ENCODE measurements at places on chromosomes 6 and 20. TPM values are rescaled to one million over a fixed set of nuclear protein-coding genes. Genes with fewer than 3 reads are reported as not detected.
A peak's percentile ranks its signal among the peaks of the same experiment; 100 is the strongest.

DNA sequence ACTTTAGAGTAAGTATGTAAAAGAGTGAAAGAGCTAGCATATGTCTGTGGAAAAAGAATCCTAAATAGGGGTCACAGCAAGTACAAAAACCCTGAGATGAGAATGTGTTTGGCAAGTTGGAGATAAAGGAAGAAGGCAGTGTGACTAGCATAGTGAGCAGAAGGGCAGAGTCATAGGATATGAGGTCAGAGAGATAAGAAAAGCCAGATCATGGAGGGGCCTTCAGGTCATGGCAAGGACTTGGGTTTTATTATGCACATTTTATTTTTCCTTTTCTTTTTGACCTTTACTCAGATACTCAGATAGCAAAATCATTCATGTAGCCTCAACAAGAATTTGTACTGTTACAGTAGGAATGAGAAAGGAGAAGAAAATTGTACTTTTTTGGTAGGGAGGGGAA lies 138.0 kb downstream of the GJA1 start:
- no peak for DNase-seq

BPIFA1 gene
- polyA plus RNA-seq = not detected

- DNase-seq = no peak
Measured at GRCh38 chr6:33839399-33840047, 35.7 kb upstream of the MLN start.

- no peak for DNase-seq
Measured at GRCh38 chr20:11905460-11906179, 12.1 kb upstream of the BTBD3 start.

DNA sequence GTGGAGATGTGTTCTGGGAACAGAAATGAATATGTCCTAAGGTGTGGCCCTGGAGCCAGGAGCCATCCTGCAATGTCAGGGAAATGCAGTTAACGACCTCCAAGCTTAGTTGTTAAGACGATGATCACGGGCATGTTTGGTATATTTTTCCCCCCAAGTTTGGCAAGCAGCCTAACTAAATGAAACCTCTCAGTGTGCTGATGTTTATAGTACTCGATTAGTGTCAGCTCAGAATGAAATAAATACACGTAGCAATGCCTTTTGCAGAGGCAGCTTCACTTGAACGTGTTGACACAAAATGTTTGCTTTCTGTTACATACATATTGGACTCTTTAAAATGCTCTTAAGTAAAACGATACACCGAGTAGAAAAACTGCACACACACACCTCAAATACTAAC lies 76.2 kb upstream of the OLIG3 start:
- no peak for DNase-seq

GRCh38 chr6:158799051-158799792 lies 19.9 kb downstream of the EZR start:
- DNase-seq = no peak

UBD gene
- polyA plus RNA-seq = not detected

HDGFL1 gene
- polyA plus RNA-seq = not detected

DNA sequence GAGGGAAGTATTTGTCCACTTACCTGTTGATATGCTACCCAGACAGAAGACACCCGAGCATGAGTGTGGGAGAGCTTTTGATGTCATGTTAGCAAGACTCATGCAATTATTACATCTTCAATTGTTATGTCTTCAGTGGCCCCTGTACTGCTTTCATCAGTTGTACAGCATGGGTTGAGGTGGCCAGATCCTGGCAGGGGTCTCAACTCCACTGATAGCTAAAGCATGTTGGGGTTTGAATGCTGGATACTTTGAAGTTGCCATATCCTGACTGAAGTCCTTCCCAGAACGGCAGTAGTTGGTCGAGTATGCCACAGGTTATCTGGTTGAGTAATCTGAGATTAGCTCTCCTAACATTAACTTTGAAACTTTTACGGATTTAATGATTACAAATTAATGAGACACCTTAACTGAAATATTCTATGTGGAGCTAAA lies 46.7 kb downstream of the LRRN4 start:
- DNase-seq = no peak

EFCAB8 gene
- not detected for polyA plus RNA-seq

SAMD3 gene
- polyA plus RNA-seq = 25.0 TPM

SOBP gene
- polyA plus RNA-seq = 0.13 TPM

ZNF311 gene
- not detected for polyA plus RNA-seq

TRIM10 gene
- not detected for polyA plus RNA-seq

- DNase-seq = no peak
Measured at GRCh38 chr6:121055572-121056163, 278.6 kb downstream of the TBC1D32 start.

MAS1 gene
- not detected for polyA plus RNA-seq

SLC35F1 gene
- polyA plus RNA-seq = not detected

DNA sequence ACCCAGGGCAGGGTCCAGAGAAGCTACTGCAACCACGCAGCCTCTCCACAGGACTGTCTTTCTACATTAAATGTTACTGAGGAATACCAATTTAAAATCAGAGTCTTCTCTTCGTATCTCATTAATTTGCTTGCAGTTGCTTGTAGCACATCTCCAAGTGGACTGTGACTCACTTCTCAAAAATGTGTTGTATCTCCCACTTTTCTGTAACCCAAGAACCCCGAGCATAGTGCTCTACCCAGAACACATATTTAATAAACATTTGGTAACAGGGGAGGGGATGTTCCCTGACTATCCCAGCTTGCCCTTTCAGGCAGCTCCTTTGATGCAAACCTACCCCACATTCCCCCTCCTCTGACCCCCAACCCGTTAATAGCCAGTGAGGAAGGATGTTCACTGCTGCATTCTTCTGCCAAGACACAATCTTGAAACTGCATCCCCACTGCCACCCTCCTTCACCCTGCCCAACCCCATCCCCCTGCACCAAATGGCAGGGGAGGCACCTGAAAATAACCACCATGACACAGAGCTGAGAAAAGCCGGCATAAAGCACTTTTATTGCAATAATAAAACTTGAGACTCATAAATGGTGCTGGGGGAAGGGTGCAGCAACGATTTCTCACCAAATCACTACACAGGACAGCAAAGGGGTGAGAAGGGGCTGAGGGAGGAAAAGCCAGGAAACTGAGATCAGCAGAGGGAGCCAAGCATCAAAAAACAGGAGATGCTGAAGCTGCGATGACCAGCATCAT lies 24.2 kb downstream of the FKBP1A start:
- no peak for DNase-seq

MTO1 gene
- polyA plus RNA-seq = 40.5 TPM

DNA sequence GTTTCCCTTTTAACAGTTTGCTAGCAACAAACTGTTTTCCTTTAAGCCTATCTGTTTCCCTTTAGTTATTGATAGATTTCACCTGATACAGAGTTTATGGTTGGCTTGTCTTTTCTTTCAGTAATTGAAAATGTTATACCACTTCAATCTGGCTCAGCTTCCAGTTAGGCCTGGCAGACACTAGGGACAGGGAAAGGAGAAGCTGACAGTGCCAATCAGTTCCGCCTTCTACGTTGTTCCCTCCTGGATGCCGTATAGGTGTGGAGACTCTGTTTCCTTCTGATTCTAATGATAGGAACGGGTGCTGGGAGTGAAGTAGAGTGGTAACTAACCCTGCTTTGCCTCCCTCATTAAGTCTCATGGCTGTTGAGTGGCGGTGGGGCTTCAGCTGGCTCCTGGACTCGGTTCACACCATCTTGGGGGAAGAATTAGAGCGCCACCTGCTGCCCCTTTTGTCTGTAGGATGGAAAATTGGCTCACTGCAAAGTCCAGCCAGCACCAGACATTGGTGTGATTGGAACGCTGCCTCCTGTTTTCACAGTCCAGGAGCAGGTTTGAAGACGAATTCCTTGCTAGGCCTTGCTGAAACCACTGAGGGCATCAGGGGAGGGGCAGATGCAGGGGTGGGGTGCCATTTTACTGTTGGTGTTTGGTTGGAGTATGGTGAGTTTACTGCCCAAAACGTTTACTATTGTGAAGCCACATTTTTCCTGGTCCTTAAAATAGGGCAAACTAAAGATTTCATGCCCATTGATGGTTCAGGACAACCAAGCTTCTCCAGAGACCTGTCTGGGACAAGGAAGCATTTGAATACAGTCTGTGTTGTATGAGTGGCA lies 1729.5 kb downstream of the GRIK2 start:
- no peak for DNase-seq

SIGLEC1 gene
- not detected for polyA plus RNA-seq

DNA sequence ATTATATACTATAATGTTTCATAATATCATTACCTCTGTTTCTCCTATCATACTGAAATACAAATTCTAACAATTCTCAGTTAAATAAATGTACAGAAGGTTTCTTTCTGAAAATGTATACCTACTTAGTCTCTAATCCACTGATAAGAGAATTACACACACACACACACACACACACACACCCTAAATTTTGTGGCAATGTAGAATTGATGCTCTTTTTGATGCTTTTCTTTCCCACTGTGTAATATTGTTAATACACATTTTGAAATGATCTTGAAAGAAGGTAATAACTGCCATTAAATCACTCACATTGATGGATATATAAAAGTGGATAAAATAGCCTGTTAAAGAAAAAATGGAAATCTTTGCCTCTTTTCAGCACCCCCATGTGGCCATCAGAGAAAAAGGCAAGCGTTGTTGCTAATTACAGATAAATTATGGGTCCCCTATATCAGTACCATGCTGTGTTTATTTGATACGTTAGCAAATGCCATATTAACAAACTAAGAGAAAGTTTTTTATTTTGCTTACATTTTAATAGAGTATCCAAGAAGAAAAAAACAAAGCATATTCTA lies 76.6 kb upstream of the VGLL2 start:
- no peak for DNase-seq

TULP4 gene
- polyA plus RNA-seq = 56.0 TPM

- no peak for DNase-seq
Measured at GRCh38 chr6:115064680-115065079, 721.9 kb upstream of the HS3ST5 start.

SLC17A3 gene
- polyA plus RNA-seq = not detected

RXRB gene
- 7.1 TPM for polyA plus RNA-seq

FBXO30 gene
- polyA plus RNA-seq = 1.8 TPM

DNA sequence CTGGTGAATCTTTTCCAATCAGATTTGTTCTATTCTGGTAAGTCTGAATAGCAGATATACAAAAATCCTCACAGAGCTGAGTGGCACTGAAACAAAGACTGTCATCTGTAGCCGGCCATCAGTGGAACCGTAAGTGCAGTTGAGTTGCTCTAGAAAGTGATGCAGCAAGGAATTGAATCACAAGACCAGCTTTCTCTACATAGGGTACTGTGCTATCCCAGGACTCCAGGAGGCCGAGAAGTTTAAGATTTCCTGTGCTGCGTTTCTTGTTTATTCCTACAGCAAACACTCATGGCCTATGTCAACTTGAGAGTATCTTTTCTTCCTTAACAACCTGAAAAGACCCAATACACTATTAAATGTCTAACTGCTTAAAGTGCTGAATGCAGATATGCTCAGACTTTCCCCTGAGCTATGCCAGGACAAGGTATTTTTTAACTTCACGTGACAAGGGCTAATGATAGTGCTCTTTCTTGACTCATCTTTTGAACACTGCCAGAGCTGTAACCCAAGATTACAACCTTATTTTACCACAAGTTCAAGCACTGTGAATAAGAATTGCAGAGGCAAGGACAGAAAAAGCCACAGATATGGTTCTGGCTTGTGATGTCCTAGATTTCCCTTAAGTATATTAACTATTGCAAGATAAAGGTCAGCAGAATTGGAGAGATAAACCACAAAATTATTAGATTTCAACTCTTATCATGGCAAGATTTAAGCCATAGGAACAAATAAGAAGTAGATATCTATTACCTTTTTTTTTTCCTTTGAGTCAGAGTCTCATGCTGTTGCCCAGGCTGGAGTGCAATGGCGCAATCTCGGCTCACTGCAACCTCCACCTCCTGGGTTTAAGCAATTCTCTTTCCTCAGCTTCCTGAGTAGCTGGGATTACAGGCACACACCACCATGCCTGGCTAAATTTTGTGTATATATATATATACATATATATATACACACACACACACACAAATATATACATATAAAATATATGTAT lies 71.6 kb downstream of the GJA1 start:
- no peak for DNase-seq

- no peak for DNase-seq
Measured at GRCh38 chr6:110387986-110388385, 27.4 kb downstream of the DDO start.

DNA sequence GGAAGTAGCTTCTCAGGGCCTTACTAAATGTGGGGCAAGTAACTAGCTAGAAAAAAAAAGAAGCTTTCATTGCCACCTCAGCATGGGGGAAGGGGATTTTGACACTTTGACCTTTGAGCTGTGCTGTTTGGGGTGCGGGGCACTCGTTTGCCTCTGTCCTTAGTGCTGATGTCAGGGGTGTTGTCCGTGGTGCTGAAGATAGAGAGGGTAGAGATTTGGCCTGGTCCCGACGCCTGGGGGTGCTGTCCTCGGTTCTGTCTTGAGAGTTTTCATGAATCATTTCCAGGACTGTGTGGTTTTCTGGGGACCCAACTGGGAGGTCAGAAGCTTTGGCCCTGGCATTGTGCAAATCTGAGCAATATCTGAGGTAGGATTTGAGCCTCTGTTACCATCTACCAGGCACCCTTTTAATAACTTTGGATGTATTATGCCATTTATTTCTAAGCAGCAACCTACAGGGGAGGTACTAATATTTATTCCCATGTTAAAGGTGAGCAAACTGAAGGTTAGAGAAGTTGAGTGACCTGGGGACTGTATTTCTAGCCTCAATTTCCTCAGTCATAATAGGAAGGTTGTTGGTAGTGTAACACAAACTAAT lies 78.0 kb downstream of the DLGAP4 start:
- DNase-seq = peak; percentile 19

DNA sequence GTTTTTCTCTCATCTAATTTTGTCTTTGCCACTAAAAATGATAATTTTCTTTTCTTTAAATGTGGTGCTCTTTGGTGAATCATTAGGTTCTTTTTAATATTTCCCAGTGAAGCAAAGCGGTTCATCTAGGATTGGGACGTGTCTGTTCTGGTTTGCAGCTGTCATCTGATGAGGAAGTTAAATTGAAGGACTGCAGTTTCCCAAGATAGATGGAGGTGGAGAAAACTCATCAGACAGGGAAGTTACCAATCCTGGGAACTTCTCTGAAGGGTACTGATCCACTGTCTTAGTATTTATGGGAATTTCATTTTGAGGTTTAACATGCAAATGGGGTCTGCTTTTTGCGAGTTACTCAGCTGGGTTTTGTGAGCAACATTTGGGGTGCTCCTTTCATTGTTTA lies 2.4 kb upstream of the AARS2 start:
- DNase-seq = no peak

All from CD4-positive, CD25-positive, alpha-beta regulatory T cell (primary cell).